ENCODE measurements at places on chromosomes 3 and 15.

DNA sequence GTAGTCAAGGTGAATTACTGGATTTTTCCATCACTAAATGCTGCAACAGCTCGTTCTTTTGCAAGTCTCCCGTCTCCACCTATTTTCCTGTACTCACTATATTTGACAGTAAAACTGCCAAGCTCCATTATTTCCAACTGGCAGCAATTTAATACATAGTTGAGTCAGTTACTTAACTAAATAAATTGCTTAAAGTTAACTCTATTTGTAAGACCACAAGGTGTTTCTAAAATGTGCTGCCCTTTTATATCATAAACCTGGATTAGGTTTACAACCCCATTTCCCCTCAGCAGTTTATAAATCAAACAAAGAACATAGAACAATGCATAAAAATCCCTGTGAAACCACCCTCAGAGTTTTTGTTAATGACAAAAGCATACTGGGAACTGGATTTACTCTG is 211.4 kb upstream of the DPH6 start:
- no peak for DNase-seq

DNA sequence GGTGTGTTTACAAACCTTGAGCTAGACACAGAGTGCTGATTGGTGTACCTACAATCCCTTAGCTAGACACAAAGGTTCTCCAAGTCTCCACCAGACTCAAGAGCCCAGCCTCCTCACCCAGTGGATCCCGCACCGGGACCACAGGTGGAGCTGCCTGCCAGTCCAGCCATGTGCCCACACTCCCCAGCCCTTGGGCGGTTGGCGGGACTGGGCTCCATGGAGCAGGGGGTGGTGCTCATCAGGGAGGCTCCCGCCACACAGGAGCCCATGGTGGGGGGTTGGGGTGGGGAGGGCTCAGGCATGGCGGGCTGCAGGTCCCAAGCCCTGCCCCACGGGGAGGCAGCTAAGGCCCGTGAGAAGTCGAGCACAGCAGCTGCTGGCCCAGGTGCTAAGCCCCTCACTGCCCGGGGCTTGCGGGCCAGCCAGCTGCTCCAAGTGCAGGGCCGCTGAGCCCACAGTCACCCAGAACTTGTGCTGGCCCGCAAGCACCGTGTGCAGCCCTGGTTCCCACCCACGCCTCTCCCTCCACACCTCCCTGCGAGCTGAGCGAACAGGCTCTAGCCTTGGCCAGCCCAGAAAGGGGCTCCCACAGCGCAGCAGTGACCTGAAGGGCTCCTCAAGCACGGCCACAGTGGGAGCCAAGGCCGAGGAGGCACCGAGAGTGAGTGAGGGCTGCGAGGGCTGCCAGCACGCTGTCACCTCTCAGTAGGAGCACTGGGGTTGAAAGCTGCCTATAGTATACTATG is 43.7 kb downstream of the CASR start:
- no peak for DNase-seq

DNA sequence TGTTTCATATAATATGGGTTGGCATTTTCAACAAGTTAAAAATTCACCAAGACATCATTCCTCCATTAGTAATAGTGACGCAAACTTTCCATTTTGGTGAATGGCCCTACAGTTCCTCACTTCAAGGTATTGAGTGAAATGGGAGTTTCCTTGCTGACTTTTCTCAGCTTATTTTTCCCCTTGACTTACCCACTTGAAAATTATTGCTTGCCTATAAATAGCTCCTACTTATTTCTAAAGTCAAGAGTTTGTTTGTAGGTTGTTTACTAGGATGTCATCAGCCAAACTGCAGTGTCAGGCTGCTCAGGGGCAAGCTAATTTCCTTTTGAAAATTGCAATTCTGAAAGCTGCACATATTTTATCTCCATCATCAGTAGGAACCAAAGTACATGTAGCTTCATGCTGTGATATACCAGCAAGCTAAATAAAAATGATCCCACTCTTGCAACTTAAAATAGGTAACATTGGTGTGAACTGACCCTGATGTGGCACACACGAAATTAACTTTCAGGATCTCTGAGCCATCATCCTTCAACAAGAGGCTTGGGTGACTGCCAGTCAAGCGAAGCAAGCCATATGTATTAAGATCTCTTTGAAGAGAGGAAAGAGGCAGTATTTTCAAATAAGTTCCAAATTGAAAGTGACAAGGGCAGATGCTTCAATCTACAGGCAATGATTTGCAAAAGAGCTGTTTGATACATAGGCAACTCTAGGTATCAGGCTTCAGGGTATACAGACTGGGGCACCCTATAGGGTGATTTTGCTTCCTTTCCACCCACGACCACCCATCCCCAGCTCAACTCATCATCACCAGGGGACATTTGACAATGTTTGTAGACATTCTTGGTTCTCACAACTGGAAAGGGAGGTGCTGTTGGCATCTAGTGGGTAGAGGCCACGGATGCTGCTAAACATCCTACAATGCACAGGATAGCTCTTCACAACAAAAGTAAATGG is 66.8 kb upstream of the RASGRP1 start:
- DNase-seq: no peak

- no peak for DNase-seq
Measured at GRCh38 chr3:72308641-72309040, 523.7 kb upstream of the PROK2 start.
